ENCODE measurements at places on chromosomes 1 and 21.

DNA sequence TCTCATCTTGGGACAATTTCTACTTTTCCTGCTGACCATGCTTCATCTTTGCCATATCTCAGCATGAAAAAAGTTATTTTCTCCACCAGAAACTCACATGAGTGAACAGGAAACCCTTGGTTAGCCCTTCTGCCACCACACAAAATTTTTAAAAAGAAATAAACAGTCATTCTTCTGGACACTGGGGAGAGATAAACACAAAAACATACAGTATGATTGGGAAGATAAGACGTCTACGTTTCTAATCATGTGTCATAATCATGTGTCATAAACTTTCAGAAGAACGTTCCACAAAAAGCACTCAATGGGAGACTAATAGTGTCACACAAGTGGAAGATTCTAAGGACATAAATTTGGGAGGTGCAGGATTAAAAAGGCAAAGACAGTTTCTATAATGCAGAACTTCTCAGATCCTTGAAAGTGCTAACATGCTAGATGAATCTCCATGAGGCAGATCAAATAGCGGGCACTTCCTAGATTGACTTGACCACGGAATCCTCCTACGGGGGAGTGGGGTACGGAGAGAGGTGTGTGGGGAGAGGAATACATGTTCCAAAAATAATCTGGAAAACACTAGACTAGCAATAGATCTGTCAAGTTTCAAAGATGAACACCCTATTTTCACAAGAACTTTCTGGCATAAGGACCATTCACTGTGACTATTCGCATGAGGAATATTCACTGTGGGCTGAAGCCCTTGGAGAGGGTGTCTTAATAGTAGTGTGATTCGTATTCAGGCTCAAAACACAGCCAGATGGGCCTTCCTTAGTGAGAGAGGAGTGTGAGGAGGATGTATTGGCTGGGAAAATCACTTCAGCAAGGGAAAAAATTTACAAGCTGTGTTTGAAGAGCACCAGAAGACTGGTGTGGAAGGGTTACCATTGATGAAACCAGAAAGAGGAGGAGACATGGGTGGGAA lies 206.7 kb downstream of the SETD4 start:
- no peak for DNase-seq

- no peak for DNase-seq
These were observed 173.9 kb downstream of the GPATCH2 start for GRCh38 chr1:217457016-217457415.

- no peak for DNase-seq
These were observed 34.4 kb downstream of the STUM start for GRCh38 chr1:226582966-226583365.

DNA sequence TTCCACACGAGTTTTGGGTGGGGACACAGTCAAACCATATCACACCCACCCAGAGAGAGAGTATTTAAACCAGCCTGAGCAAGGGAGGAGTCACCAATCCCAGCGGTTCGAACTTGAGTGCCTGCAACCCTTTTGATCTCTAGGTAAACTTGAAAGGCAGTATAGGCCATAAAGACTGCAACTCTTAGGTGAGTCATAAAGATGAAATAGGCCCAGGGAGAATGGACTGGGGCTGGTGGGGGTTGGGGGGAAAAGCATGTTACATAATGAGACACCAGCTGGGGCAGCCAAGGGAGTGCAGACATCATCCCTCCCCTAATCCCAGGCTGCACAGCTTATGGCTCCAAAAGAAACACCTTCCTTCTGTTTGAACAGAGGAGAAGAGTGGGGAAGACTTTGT lies 99.8 kb upstream of the LHX8 start:
- DNase-seq = no peak

DNA sequence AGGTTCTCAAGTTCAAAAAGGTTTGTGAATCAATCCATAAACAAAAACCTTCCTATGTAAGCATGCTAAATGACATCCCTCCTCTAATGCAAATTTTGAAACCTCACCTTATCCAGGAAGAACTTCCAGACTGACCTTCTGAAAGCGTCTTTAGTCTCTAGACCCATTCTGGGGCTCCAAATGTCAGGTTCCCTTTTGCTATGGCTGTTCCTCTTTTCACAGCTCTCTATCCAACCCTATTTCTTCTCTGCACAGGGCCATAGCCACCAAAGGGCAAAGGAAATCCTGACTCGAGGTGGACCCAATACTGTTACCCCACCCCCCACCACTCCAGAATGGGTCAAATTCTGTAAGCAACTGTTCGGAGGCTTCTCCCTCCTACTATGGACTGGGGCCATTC lies 3.4 kb downstream of the ATP1A4 start:
- DNase-seq = no peak

DNA sequence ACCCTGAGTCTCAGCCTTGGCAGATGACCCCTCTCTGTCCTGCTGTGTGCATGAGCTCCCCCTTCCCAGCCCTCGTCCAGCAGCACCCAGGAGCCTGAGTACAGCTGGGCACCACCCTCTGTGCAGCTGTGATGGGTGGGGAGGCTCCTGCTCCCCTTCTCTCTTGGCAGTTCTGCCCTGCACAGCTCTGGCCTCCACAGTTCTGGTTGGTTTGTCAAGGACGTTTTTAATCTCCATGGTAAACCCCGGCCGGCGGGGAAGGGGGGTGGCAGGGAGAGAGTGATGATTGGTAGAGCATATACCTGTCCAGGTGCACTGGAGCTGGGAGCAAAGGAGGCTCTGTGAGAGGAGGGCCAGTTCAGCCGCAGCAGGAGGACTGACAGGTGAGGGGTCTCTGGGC lies at the start of gene CLCNKA:
Gene CLCNKA, plus strand, starts transcription at position 356 of the 400 bp plus-strand sequence. CDS start 584 bp downstream, outside the sequence.
- DNase-seq = no peak

DNA sequence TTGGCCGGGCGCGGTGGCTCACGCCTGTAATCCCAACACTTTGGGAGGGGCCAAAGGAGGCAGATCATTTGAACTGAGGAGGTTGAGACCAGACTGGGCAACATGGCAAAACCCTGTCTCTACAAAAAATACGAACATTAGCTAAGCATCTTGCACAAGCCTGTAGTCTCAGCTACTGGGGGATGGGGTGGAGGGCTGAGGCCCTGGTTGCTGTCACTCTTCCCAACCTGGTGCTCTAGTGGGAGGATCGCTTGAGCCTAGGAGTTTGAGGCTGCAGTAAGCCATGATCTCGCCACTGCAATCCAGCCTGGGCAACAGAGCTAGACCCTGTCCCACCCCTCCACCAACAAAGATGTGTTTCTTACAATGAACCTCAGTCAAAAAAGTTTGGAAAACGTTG lies 2.8 kb downstream of the PHGDH start:
- no peak for DNase-seq

DNA sequence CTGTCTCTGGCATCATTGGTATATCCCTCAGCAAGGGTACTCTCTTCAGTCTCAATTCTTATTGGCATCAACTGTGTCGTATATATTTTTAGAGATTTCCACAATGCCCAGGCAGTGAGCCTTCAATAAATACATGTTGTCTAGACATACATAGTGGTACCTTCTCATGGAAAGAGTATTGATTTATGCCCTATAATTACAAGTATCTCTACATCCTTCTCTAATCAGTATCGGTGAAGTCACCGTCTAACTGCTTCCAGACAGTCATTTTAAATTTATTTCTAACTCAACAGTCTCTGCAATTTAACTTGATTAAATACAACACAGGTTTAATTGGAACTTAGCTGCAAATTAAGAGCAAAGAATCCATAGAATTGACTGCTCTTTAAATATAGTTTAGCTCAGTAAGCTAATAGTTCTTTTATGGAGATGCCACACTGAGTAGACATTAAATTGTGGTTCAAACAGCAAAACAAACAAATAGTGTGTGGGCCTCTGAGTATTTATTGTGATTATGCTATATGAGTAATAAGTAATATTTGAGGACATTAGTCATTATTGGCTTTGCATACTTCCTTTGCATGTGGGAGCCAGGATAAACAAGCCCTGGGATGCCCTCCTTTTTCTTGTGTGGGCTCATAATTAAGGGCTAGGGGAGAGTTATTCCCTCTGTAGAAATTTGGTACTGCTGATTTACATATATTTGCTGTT lies 126.9 kb upstream of the DUSP10 start:
- DNase-seq = no peak

All from stimulated activated CD4-positive, alpha-beta T cell treated with anti-CD3 and anti-CD28 coated beads, Interleukin-4, amount 100 ng/mL, for 1 hour (primary cell).